Hepatocyte (in vitro differentiated cells): ENCODE measurements at places on chromosomes 2 and 18.

- DNase-seq: no peak
These were observed 60.8 kb downstream of the GPR39 start for GRCh38 chr2:132477436-132477835.

- DNase-seq: peak; percentile 88
These were observed 5.5 kb downstream of the NHEJ1 start for GRCh38 chr2:219155054-219155644.

DNA sequence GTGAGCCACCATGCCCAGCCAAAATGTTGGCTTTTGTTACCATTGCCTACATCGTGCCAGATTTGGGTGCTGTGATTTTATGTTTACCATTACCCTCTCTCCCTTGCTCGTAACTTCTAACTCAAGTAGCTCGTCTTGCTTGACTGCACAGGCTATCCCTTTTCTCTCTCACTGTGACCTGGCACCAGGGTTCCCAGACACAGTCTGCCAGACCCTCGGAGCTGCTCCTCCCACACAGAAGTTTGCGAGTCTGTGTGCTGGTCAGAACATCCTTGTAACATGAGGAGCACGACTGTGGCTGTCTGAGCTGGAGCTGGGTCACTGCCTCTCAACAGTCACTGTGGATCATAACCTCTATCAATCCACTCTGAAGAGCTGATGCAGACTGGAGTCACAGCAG, 152.5 kb upstream of the ACKR3 start:
- DNase-seq: no peak

DNA sequence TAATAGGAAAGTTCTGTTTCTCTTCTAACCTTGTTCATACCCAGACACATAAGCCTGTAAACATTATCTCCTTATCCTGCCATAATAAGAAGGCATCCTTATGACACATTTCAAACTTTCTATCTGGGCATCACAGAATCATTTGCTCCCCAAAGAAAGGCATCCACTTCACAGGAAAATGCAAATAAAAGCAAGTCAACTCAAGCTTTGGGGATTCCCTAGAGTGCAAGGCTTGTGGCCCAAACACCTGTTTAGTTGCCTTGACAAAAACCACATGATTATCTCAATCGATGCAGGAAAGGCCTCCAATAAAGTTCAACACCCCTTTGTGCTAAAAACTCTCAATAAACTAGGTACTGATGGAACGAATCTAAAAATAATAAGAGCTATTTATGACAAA, 195.7 kb upstream of the GALNT5 start:
- DNase-seq: no peak

DNA sequence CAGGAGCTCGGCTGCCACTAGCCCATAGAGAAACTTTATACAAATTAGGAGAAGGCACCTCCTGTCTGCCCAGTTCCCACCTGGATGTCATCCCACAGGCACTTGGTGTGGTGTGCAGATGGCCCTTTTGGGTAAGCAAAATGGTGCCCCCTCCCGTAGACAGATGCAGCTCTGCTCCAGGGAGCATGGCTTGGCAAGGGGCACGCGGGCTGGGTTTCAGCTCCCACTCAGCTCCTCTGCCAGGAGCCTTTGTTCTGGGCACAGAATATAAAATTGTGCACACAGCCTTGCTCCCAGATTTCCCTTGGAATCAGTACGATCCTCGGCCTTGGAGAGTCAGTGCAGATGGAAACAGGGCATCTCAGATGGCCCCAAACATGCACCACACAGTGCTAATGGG, 20.3 kb upstream of the KCNF1 start:
- no peak for DNase-seq

DNA sequence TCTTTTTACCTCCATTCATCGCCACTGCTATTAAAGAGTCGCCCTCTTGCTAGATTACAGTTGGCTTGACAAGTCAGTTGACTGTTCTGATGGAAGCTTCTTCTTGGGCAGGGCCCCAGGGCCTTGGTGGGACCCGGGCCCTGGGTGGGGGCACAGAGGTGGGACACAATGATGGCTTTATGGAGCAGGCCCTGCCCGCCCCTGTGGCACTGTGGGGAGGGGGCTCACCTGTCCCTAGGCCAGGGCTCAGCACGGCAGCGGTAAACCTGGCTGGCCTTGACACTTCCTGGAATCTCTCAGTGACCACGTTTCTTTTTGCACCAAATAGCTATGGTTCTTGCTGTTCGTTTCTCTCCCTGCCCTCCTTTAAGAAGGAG, 4.9 kb upstream of the HS6ST1 start:
- no peak for DNase-seq

DNA sequence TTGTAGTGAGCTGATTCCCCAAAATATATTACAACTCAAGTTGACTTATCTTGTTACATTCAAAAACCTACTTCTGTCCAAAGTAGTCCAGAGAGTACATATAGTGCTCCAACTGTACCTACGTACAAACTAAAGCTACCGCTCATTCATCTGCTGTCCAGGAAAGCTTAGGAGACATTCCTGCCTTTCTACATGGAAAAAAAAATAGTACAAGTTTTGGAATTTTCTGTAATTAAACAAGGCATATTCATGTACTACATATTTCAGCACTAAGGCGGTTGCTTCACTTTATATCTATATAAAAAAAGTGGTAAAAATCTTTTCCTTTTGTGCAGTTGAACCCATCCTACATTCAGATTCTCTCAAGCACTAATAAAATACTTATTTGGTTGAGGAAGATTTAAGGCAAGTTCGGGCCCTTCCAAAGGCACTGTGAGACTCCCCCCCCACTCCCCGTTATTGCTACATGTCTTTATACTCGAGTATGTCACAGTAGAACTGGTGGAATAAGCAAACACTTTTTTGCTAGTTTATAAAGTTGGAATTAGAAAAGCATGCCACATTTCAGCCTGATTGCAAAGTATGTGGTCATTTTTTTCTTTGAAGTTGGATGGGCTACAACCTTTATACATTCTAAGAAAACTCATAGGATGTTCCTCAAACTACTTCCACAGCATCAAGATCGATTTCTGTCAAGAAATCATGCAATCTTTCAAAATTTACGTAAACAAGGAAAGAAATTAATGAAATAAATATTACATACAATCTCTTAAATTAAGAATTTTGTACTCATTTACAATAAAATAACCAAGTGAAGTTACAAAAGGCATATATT, 3.7 kb downstream of the ZFP36L2 start:
- DNase-seq: peak; percentile 39

DNA sequence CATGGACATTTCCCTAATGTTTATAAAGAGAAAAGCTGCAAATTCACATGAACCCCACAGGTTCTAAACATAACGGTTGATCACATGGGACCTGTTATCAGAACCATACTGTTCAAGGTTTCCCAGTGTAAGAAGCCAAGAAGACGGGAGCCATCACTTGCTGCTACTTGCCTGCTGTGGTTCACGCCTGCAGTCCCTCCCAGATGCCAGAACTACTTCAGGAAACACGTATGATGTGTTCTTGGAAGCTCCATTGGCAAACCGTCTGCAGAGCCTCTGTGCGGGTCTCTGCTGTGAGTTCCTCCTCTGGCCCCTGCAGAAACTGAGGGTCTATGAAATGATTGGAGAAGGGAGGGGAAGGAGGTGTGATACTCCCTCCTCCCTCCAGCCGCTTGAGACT, 75.2 kb downstream of the CABLES1 start:
- DNase-seq: no peak

DNA sequence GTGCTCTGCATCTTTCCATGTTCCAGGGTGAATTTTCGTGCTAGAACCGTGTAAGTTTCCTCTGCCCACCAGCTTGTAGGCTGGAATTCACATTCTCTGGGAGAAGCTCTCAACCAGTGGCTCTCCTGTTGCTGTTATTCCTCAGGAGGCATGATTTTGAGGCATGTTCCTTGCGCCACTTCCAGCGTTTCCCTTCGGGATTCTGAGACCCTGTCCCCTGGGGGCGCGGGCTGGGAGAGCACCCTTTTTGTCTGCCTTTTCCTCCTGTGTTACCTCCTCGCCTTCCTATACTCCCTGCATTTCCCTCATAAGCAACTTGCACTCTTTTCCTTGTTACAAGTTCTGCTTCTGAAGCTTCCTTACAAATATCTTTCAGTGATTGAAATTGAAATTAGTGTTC, 156.4 kb downstream of the PTPRM start:
- DNase-seq: no peak

GRCh38 chr18:26425148-26425531, 123.2 kb downstream of the KCTD1 start:
- no peak for DNase-seq

GRCh38 chr2:157259386-157259785, 1.9 kb downstream of the GALNT5 start:
- no peak for DNase-seq
